Astrocyte of the spinal cord (primary cell): ENCODE measurements at places on chromosomes 2 and 18.
A peak's percentile ranks its signal among the peaks of the same experiment; 100 is the strongest.

DNA sequence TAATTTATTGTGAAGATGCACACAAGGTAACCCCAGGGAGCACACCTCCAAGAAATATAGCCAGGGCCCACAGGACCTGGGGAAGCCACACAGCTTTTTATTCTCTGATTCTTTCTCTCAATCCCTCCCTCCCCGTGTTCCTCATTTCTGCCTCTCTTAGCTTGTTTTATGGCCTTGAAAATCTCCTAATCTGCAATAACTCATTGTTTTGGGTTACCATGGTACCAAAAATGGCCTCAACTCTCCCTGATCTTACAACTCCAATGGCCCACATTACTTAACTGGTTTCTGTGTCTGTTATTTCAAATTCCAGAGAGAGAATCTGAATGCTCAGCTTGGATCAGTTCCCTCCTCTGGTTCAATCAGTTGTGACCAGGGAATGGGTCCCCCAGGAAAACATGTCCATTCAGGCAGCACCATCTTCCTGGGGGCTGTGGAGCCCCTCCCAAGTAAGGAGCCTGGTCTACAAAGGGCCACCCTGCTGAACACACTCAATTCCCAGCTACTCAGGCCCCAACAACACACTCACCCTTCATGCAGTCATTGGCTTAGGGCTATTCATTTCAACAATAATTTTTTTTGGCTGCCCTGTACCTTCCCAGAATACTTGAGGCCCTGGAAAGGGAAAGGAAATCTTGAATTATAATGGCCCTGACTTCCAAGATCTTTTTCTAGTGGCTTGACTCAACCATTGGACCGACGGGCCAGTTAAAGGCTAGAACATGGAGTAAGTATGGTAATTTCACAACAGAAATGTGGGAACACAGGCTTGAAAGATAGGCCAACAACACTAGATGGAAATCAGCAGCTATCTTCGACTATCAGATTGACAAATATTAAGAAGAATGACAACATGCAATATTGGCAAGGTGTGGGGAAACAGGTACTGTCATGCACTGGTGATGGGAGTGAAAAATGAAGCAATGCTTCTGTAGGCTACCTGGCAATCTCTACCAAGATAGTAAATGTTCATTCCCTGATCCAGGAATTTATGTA lies 41.6 kb upstream of the ST3GAL5 start:
- DNase-seq, result no peak

DNA sequence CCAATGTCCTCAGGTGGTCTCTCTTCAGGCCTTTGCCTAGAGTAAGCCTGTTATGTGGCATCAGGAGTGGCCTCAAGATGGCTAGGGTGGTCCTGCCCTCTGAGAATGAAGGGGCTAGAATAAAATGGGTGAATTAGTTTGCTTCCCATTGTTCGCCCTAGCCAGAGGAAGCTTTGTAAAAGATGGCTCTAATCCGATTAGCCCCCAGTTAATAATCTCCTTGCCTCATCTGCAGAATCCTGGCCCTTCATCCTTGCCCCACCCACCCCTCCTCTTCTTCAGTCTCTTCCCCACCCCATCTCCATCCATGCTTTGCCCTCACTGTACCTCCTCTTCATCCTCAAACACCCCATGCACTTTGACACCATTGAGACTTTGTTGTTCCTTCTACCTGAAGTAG lies 57.4 kb upstream of the LGALSL start:
- DNase-seq, result no peak

DNA sequence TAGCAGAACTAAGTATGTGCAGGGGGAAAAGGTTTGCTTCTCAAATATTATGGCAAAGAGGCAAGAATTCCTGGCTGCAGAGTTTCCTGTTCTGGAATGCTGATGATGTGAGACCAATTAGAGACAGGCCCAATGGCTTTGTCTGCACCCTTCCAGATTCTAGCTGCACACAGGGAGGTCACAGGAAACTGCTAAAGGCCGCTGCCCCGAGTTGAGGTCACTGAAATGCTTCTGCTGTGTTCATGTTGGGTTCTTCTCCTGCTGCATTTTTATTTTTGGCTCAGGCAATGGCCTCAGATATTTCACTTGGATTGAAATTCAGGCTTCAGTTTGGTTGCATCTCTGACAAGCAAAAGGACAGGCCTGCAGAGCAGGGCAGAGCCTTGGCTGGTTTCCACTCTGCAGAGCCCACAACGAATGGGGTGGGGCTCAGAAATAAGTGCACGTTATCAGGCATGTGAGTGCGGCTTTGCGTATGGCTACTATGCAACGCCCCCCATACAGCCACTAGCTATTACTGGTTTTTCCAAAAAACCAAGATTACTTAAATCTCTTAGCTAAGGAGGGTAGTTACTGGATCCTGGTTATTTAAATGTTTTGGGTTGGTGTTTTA lies 66.9 kb upstream of the FZD5 start:
- DNase-seq, result no peak

- DNase-seq, result no peak
Measured at GRCh38 chr2:15426606-15427005, 134.5 kb downstream of the NBAS start.

- DNase-seq, result no peak
Measured at GRCh38 chr2:200829258-200829655, 17.5 kb downstream of the BZW1 start.

GRCh38 chr2:47917276-47917961 lies 11.1 kb upstream of the FBXO11 start:
- no peak for DNase-seq

DNA sequence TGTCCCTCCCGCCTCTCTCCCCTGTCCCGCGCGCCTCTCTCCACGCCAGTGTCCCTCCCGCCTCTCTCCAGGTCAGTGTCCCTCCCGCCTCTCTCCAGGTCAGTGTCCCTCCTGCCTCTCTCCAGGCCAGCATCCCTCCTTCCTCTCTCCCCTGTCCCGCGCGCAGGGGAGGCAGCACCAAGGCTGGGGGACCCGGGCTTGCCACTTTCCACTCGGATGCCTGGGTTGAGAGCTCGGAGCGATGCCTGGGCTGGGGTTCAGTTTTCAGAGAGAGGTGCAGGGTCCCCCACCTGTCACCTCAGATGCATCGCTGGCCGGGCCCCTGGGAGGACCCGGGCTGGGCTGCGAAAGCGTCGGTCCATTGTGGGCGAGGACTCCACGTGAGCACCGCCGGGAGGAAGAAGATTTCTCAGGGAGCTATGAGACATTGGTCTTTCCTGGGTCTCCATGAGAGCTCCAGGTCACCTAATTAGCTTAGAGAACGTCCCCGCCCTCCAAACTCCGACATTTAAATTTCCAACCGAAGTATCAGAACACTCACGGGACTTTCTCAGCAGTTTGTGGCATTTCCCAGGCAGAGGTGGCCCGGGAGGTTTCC lies 2.1 kb downstream of the FBLN7 start:
- no peak for DNase-seq

- peak; percentile 53 for DNase-seq
Measured at GRCh38 chr2:215421859-215422461, 13.9 kb downstream of the FN1 start.

GRCh38 chr2:120672526-120673204 lies 63.0 kb upstream of the GLI2 start:
- no peak for DNase-seq

GRCh38 chr2:138454761-138455160 lies 46.8 kb upstream of the SPOPL start:
- no peak for DNase-seq

DNA sequence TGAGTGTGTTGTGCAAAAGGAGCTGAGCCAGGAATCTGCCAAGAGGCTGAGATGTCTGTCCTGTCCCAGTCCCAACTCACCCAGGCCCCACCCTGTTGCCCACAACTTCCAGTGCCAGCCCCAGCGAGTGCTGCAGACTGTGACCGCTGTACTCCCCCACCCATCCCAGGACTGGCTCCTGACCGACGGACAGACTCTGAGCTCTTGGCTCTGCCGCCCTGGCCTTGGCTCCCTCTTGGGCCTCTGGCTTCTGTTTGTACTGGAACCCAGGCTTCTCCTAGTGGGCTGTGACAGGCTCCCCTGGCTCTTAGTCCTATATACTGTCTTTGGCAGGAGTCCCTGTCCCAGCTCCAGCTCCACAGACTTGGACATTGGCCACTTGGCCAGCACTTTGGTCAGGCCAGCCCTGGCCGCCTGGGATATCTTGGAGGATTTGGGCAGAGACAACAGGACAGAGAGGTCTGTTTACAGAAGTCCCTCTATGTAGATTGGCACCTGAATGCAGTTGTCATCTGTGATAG lies 41.1 kb downstream of the ACOXL start:
- DNase-seq, result no peak

GRCh38 chr2:207157162-207157481 lies 8.6 kb downstream of the KLF7 start:
- DNase-seq, result no peak

DNA sequence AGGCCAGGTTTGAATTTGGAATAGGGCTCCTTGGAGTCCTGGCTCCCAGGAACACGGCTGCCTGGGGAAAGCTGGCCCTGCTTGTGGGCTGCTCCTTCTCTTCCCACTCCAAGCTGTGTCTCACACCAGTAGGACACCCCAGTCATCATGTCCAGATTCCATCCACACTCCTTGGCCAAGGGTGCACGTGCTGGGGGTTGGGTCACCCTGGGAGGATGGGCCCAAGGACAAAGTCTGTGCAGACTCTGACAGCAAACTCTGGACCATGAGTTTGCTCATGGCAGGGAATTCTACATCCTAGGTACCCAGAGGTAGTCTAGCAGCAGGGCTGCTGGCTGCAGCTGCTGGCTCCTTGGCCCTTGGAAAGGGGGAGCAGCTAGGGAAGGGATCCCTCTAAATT lies 102.4 kb upstream of the EPAS1 start:
- no peak for DNase-seq

DNA sequence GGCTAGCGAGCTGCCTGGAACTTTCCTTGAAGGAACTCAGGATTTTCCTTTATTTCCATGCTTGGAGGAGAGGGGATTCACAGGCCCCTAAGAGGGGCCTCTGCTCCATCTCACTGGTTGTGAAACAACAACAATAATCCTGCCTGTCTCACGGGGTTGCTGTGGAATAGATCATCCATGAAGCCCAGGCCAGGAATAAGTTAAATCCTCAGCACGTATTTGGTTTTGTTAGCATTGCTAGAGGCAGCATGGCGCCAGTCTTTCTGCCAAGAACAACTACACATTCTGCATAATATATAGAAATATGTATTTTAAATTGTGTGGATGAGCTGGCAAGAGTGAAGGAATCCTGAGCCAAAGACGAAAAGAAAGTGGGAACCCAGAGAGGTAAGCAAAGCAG lies 80.8 kb upstream of the L3MBTL4 start:
- no peak for DNase-seq

GRCh38 chr2:121075006-121075551 lies 209.9 kb downstream of the TFCP2L1 start:
- peak; percentile 95 for DNase-seq

DNA sequence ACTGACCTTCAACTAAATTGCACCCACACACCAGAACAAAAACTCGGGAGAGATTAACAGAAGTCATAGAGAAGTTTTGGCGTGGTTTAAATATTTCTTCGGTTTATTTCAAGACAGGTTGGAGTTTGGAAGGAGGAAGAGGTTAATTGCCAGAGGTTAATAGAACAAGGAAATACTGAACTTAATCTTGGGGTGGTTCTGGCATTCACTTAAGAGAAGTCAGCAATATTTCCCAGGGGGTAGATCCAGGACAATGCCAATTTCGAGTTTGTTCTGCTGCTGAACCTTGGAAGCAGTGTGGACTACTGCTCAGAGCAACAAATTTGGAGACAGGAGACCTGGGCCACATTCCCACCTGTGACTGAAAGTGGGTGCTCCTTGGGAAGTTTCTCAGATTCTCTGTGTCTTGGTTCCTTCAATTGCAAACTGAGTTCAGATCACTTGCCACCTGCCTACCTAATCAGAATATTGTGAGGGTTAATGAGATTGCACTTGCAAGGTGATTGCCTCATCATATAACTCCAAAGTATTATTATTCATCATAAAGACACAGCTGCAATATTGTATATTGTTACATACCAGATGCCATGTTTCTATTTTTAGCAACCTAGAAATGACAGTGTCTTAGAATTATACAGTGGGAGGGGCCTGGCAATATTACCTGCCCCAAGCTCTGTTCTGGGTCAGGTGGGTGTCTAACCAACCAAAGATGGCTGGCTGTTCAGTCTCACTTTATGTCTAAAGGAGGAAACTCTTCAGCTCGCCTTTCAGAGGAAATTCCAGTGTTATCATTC lies 217.4 kb downstream of the CDCA7 start:
- no peak for DNase-seq

- no peak for DNase-seq
Measured at GRCh38 chr2:101114268-101114783, 36.9 kb downstream of the TBC1D8 start.

DNA sequence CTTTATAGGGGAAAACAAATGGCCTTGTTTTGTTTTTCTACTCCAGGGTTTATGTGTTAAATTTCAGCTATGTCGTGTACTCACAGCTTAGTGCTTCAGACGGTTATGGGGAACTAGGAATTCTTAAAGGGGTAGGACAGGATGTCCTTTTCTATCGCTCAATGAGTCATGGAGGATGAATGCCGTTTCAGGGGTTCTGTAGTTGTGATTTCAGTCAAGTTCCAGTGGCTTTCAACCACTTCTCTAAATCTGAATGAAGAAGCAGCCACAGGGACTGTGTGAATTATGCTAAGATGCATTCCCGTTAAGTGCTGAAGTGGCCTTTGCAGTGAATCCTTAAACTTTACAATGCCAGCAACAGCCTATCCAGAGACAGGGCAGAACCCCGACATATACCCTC lies 1231.7 kb upstream of the ZEB2 start:
- peak; percentile 78 for DNase-seq

GRCh38 chr2:185526161-185526560 lies 212.4 kb upstream of the FSIP2 start:
- DNase-seq, result no peak

DNA sequence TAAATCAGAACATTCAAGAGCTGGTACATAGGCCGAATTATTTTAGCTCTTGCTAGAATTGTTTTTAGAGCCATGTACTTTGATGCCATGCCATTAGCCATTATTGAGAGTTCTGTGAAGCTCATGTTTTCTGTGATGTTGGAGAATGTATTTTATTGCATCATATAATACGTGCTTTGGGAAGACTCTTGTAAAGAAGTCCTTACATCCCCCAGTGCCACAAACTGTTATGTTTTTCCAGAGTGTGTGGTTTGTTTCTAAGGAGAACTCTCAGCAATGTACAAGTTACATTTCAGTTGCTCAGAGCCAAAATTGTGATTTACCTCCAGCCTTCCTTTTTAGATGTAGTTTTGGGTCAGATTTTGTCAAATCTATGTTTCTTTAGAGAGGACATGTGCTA lies 148.6 kb downstream of the HAUS1 start:
- peak; percentile 49 for DNase-seq

- DNase-seq, result peak; percentile 71
Measured at GRCh38 chr2:134398300-134398699, 144.4 kb downstream of the MGAT5 start.

- peak; percentile 32 for DNase-seq
Measured at GRCh38 chr2:74602586-74603281, 45.4 kb downstream of the M1AP start.

- no peak for DNase-seq
Measured at GRCh38 chr2:157216286-157216965, 41.1 kb upstream of the GALNT5 start.

- DNase-seq, result no peak
Measured at GRCh38 chr2:2931318-2932075, 446.1 kb downstream of the EIPR1 start.
